Hippocampal formation (tissue), 2 donors: ENCODE measurements at places on chromosomes 12 and 14.

- no peak for DNase-seq
Measured at GRCh38 chr12:77070382-77070781, 5.0 kb upstream of the E2F7 start.

DNA sequence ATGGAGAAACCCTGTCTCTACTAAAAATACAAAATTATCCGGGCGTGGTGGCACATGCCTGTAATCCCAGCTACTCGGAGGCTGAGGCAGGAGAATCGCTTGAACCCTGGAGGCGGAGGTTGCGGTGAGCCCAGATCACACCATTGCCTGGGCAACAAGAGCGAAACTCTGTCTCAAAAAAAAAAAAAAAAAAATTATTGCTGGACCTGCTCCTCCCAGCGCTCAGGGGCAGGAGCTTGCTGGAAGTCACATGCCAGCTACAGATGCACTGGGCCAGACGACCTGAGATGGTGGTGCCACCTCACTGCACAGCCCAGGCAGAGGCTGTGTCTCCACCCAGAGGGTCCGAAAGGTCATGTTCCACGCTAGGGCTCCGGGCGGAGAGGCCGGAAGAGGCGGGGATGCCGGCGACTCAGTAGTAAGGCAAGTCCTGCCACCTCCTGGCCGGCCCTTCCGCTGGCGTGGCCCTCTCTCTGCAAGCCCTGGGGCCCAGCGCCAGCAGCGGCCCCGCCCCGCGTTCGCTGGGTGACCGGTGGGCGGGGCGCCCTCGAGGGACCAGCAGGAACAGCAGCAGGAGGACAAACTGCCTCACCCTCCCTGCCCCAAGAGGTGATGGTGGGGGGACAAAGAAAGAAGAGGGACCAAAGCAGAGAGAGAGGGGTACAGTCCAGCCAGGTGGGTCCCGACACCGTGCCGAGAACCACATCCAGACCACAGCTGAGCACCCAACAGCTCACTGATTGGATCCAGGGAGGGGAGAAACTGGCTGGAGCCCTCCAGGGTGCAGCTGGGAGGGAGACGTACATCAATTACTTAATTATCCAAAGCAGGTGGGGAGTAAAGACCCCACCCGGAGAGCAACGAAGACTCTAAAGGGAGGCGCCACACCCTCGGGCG is 3.6 kb upstream of the RHOF start:
- peak; percentile 60 for DNase-seq

- DNase-seq: no peak
Measured at GRCh38 chr14:64998455-64998931, 11.8 kb downstream of the FNTB start.

DNA sequence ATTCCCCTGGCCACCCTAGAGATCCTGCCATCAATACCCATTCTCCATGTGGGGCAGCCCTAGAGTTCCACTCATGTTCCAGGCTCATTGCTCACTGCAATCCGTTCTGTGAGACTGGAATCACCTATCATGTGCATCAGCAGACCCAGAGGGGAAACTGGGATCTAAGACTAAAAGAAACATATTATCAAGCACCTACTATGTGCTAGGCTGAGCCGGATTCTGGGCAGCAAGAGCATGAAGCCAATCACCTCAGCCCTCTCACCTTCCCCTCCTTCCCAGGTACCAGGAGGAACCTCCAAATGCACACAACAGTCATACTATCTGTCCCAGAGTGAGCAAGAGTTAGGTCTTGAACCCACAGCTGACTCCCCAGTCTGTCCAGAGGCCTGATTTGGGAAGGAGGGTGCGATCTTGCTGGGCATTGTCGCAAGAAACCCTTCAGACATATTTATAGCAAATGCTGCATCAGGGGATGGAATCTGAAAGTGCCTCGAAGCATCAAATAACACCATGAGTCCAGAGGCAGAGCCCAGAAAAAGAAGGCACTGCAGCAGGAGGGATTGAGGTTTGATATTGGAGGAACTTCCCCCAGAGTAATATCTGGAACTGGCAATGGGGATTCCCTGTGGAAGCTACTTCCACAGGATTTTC is 6.7 kb upstream of the CACNB3 start:
- DNase-seq: no peak

DNA sequence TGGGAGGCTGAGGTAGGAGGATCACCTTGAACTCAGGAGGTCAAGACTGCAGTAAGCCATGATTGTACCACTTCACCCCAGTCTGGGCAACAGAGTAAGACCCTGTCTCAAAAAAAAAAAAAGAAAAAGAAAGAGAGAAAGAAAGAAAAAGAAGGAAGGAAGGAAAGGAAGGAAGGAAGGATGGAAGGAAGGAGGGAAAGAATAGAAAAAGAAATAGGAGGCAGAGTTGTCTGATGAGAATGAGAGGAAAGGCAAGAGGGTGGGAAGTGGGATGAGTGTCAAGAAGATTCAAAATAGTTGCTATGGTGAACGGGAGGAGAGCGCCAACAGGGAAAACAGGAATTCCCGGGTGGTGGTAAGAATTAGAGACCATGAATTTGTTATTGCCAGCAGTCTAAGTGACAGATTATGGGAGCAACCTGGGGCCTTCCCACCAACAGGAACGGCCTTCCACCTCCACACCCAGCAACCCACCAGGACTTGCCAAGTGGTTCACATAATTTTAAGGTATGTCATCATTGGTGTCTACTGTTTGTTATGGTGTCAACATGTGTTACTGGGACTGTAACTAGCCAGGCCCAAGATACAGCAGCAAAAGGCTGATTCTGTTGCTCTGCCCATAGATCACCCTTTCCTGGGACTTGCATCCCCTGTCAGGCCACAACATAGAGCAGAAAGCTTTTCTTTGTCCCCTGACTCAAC is 36.1 kb upstream of the C12orf76 start:
- no peak for DNase-seq

DNA sequence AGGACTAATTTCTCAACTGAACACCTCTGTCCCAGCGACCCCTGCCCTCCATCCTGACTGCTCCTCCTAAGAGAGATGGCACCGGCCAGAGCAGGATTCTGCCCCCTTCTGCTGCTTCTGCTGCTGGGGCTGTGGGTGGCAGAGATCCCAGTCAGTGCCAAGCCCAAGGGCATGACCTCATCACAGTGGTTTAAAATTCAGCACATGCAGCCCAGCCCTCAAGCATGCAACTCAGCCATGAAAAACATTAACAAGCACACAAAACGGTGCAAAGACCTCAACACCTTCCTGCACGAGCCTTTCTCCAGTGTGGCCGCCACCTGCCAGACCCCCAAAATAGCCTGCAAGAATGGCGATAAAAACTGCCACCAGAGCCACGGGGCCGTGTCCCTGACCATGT is 756 bp downstream of the RNASE7 start:
- DNase-seq: peak; percentile 49

GRCh38 chr12:113514602-113515001 is 42.9 kb upstream of the LHX5 start:
- no peak for DNase-seq

DNA sequence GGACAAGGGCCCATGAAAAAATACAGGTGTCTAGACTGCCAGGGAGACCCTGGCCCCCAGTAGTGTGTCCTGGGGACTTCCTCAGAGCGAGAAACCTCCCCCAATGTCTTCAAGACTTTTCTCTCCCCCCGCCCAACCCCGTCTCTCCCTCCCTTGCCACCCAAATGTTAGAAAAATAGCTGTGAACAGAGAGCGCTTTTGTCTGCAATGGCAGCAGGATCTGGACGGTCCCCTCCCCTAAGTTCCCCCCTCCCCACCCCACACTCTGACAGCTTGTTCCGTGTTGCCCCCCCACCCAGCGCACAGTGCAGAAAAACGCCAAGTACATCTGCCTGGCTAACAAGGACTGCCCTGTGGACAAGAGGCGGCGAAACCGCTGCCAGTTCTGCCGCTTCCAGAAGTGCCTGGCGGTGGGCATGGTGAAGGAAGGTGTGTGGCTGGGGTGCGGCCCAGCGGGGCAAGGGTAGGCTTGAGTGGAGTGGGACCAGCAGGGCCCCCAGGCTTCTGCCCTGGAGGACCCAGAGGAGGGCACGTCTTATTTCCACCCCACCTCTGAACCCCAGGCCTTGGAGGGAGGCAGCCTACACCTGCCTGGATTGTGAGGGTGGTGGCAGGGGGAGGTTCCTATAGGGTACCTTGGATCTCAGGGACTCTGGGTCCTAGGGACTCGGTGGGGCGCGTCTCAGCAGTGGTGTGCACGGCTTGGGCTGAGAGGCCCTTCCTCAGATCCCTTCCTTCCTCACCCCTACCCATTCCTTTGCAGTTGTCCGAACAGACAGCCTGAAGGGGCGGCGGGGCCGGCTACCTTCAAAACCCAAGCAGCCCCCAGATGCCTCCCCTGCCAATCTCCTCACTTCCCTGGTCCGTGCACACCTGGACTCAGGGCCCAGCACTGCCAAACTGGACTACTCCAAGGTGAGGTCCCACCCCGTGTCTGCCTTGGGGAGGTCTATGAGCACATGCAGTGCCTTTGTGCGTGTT is 4.8 kb downstream of the NR4A1 start:
- peak; percentile 60 for DNase-seq

DNA sequence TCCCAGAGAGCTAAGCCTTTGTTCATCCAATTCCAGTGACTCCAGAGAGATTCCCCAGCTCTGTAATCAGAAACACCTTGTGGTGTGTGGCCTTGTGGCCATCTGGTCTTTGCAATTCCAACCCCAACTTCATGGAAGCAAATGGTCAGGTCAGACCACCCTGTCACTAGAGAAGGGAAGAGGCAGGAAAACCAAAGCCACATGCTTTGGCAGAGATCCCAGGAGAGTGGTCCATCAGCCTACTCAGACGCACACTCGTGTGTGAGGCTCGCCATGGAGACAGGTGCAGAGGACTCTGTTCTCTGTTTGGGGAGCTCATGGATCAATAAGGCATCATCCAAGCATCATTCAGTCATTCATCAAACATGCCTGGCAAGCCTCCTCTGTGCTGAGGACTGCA is 46.2 kb upstream of the TUNAR start:
- DNase-seq: no peak

- DNase-seq: no peak
Measured at GRCh38 chr14:100778951-100779690, 46.8 kb upstream of the MEG3 start.

GRCh38 chr14:70186900-70187451 is 1.8 kb downstream of the SLC8A3 start:
- no peak for DNase-seq

DNA sequence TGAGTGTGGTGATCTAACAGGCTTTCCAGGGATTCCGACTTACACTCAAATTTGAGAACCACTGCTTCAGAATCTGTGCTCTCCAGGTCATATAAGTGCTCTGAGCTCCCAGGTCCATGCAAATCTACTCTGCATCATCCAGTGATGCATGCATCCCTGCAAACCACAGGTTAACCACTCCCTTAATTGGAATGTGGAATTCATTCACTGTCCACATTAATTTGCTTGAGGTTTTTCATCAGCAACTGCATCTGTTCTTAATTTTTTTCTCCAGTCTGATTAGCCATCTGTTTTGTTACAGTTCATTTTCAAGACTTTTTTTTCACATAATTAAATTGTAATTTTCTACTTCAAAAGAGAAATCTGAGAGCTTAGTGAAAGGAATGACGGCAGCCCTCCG is 43.4 kb upstream of the RIN3 start:
- DNase-seq: no peak

GRCh38 chr14:103008768-103009357 is 48.5 kb downstream of the CDC42BPB start:
- no peak for DNase-seq

DNA sequence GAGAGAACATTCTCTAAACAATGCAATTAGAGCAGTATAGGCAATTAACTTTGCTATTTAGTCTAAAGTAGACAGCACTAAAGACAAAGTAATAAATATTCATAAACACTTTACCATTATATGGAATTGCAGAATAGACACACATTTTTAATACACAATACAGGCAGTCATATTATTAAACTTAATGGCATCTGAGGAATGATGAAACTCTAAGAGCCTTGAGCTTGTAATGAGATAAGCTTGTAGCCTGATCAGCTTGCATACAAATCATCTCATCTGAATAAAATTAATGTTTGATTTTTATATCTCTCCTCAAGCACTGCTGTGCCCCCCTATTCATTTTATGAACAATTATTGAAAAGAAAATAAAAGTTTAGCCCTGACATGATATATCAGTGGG is 107.6 kb downstream of the MGAT4C start:
- DNase-seq: no peak

DNA sequence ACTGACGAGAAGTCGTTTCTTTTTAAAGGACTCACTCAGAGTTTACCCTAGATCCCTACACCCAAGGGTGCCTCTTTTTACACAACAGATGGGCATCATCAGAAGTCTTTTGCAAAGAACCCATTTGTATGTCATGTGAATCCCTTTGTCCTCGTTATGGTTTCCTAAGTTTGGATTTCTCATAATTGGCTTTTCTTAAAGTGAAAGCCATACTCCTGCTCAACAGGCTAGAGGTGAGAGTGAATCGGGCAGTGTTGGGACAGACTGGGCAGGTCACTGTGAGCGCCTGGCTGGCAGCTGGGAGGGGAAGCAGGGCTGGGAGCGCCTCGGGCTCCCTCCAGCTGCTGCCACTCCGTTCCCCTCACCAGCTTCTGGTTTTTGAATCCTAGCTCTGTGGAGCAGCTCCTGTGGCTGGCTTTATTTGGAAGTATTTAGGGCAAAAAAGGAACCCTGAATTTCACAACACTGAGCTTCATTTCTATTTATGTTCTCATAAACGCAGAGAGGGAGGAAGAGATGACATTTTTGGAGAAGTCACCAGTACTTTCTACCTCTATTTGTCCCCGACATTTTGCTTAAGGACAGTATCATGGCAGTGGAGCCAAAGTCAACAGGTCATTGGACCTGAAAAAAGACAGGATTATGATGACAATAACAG is 63.8 kb upstream of the ACTN1 start:
- DNase-seq: no peak

GRCh38 chr12:9104767-9105423 is 10.8 kb downstream of the A2M start:
- DNase-seq: no peak

DNA sequence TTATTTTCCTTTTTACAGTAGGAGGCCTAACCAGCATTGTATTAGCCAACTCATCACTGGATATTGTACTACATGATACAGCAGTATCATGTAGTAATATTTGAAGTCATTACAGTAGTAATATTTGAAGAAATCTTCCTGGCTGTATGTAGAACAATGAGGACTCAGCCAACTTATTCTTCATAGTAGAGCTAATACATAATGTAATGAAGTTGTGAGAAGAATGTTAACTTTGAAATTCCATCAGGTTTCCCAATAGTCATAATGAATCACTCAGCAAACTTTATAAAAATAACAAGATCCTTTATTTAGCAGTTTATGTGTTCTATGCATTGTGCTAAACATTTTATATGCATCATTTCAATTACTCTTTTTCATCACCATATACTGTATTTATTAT is 61.8 kb downstream of the LRRK2 start:
- no peak for DNase-seq

GRCh38 chr12:10562306-10562933 is 51.0 kb downstream of the MAGOHB start:
- peak; percentile 10 for DNase-seq

- no peak for DNase-seq
Measured at GRCh38 chr12:4280351-4281163, 7.0 kb downstream of the CCND2 start.

DNA sequence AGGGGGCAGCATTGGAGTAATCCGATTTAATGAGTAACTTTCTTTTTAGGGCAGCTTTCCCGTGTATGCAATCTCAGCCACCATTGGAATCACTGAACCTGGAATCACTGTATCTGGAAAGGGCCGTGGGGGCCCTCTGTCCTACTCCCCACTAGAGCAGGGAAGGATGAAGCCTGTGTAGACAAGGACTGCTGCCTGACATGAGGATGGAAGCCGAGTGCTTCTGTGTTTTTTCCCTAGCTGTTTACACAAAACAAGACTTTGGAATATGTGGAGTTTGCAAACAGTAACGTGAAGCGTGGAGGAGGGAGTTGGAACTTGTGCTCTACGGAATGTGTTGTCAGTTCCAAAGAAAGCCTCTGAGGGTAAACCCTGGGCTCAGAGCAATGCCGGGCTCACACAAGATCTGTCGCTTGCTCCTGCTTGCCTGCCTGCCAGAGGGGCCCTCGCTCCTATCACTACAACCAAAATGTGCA is 32.4 kb upstream of the HDAC7 start:
- DNase-seq: no peak
